Cardiac septum (tissue), 1 donor: ENCODE measurements at places on chromosomes 12 and 14. TPM values are rescaled to one million over a fixed set of nuclear protein-coding genes. Genes with fewer than 3 reads are reported as not detected.

DNA sequence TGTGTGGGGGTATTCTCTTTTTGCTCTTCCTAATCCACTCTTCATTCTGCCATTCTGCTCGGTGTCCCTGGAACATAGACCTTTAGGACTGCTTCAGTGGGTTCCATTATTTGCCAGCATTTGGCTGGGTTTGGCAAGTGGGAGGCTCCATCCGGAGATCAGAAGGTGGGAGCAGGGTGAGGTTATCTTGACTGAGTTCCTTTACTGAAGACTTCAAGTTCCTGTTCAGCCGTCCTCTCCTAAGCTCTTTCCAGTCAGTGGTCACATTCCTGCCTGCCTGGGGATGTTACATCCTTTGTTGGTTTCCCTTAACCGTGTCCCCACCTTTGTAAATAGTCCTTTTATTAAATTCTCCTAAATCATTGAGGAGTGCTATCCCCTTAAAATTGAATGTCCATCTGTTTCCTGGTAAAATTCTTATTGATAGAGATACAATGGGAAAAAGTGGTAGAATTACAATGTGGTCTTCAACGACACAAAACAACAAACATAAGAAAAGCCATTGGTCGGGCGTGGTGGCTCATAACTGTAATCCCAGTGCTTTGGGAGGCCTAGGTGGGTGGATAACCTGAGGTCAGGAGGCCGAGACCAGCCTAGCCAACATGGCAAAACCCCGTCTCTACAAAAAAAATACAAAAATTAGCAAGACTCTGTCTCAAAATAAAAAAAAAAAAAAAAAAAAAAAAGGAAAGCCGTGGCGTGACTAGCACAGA lies 5.0 kb upstream of the MIA2 start:
- DNase-seq: no peak

Gene PPM1H
- 4.0 TPM for total RNA-seq

DNA sequence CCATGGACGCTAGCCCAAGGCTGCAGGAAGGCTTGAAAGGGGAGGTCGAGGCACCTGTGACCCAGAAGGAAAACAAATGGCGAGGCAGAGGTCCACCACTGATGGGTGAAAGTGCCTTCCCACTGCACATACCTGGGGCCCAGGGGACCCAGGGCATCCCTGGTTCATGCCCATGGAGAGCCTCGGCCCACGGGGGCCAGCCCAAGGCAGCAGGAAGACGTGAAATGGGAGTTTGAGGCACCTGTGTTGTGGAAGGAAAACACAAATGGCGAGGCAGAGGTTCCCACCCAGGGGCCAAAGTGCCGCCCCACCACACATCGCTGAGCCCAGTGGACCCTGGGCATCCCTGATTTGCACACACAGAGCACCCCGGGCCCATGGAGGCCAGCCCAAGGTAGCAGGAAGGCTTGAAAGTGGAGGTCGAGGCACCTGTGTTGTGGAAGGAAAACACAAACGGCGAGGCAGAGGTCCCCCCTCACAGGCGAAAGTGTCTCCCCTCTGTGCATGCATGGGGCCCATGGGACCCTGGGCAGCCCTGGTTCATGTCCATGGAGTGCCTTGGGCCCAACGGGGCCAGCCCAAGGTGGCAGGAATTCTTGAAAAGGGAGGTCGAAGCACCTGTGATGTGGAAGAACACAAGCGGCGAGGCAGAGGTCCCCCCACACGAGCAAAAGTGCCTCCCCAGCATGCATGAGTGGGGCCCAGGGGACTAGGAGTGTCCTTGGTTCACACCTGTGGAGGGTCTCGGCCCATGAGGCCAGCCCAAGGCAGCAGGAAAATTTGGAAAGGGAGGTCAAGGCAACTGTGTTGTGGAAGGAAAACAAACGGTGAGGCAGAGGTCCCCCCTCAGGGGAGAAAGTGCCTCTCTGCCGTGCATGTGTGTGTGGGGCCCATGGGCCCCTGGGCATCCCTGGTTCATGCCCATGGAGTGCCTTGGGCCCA lies 383.3 kb downstream of the ALG10 start:
- peak; percentile 66 for DNase-seq

Gene FOXN3
- total RNA-seq: 87.6 TPM

Gene DPF3
- 36.5 TPM for total RNA-seq

- no peak for DNase-seq
Observed at GRCh38 chr12:65302891-65303290, 24.4 kb downstream of the MSRB3 start.

Gene SUOX
- total RNA-seq: 25.0 TPM

Gene IGFBP6
- total RNA-seq: 42.3 TPM

- no peak for DNase-seq
Observed at GRCh38 chr12:100857418-100857817, 62.8 kb downstream of the ANO4 start.

GRCh38 chr12:79635676-79636075 lies 55.1 kb downstream of the PAWR start:
- no peak for DNase-seq
